Stimulated activated CD8-positive, alpha-beta memory T cell treated with anti-CD3 and anti-CD28 coated beads, Interleukin-12 subunit alpha, Interleukin-12 subunit beta, amount 100 ng/mL, for 4 hours (primary cell): ENCODE measurements at places on chromosomes 7 and 10.

- DNase-seq: no peak
These were observed 89.8 kb downstream of the CREM start for GRCh38 chr10:35216303-35216905.

- no peak for DNase-seq
These were observed 121.1 kb downstream of the BBS9 start for GRCh38 chr7:33250421-33250871.

DNA sequence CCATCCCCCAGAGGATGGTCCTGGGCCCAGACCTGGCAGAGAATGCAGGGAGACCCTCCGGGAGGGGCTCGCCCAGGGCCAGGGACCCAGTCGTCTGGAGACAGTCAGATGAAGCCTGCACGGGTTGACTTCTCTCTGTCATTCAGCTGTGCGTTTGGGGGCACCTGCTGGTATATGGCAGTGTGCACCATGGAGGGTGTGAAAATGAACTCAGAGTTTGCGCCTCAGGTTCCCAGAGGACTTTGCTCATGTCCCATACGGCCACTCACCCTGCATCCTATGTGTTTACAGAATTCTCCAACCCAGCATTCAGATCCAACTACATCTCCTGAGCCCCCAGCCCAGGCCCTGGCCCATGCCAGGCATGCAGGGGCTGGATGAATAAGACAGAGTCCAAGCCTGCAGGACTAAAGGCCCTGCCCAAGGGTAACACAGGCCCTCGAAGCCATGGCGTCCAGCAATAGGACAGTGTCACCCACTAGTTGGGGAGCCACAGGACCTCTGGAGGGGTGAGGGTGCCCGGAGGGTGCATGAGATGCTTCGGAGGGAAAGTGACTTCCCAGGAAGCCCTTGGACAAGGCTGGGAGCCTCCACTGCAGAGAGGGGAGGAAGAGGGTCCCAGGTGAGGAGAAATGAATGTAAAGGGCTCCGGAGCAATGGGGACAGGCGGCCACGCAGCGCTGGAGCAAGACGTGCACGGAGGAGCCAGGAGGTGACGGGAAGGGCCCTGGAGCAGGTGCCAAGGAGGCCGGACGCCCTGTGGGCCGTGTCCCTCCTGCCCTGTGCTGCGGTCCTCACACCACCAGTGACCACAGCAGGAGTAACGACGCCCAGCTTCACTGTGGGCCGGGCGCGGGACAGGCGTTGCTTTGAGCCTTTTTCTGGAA lies 36.3 kb downstream of the CALML3 start:
- no peak for DNase-seq

DNA sequence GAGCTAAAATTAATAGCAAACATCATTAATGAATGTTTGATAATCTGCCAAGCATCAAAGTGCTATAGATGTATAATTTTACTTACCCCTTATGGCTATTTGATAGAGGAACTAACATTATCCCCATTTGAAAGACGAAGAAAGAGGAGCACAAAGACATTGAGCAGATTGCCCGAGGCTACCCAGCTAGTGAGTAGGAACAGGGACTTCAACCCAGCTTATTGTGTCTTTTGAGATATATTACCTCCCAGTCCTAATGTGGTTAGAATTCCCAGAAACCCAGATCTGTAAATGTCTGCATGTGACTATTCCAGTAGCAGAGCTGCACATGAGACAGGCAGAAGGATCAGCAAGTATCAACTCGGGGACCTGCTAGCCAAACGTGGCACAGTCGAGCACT lies 160.1 kb upstream of the AOAH start:
- no peak for DNase-seq

GRCh38 chr10:16597656-16598055 lies 76.0 kb upstream of the C1QL3 start:
- DNase-seq: no peak

- no peak for DNase-seq
These were observed 27.6 kb downstream of the LYZL1 start for GRCh38 chr10:29316308-29317026.

DNA sequence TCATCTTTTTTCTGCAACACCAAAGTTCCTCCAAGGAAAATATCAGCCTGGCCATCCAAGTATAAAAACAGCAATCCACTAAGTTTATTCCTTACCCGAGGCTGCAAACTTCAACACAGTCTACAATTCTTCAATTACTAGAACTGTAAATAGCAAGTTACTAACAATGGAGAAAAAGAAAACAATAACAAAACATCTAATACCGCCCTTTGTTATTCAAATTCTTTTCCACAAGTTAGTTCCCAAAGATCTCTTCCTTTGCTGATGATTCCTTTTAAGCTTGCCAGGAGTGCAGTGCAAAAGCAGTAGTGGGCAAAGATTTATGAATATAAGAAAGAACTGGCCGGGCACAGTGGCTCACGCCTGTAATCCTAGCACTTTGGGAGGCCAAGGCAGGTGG lies 86.2 kb downstream of the CUL2 start:
- DNase-seq: no peak

GRCh38 chr7:4861673-4862072 lies at the start of gene PAPOLB:
TSS of gene PAPOLB (minus strand) at chr7:4862030. CDS start at chr7:4861810, 220 bp downstream.
- DNase-seq: peak; percentile 10

GRCh38 chr7:103996639-103997038 lies 7.2 kb upstream of the RELN start:
- DNase-seq: no peak

DNA sequence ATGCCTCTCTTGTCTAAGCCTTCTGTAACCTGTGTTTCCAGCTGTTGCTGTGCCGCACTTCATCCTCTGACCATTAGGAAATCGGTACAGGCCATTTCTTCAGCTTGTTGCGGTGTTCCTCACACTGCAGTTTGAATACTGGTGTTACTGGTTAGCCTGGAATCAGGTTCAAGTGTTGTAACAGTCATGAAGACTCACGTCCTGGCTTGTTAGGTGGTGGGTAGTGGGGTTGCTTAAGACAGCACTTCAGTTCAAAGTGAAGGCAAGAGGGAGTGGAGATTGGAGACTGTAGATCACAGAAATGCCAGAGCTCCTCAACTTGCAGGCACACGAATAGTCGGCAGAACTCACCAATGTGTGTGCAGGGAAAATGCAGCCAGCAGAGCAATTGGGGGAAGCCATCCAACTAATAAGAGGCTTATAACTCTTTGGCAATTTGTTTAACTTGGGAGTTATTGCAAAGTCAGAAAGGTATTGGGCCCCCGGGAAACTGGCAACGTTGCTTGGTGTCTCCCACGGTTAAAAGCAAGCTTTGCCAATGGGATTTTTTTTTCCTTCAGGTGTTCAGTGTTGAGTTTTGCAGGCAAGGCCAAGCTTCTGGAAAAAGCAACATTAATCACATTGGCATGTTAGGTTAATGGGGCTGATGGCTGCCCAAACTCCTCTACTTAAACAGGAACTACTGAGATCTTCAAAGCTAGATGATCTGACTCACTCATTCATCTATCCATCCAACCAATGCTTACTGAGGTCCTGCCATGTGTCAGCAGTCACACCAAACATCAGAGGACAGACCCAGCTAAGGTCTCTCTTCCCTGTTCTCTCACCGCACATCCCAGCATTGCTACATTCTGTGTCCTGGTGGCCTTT lies 380.9 kb downstream of the GATA3 start:
- no peak for DNase-seq

- no peak for DNase-seq
These were observed 122.0 kb downstream of the FAM53B start for GRCh38 chr10:124622158-124622557.

DNA sequence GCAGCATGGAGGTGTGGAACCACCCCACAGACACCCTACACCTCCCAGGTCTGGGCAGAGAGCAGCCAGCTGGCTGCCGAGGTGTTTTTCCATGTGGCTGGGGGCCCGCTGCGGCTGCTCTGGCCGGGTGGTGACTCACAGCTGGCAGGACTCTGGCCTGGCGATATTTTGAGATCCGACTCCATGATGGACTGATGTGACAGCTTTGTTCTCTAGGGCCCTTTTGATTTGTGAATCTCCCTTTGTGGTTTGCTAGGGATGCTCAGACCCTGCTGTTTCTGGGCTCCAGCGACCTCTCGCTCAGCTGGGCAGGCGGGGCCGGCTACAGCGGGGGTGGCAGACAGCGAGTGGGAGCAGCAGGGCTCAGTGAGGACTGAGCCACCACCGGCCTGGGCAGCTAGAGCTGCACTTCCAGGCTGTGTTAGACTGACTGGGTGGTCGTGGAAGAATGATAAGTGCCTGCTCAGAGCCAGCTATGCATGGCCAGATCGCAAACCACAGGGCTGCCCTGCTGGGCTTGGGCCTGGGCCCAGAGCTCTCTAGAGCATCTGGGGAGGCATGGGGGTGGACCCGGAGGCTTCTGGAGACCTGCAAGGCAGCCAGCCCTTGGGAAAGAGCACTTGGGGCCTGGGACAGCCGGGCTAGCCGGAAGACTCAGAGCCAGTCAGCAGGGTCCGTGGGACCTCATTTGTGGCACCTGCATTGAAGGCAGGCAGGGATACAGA lies 46.2 kb upstream of the GDF10 start:
- DNase-seq: no peak

DNA sequence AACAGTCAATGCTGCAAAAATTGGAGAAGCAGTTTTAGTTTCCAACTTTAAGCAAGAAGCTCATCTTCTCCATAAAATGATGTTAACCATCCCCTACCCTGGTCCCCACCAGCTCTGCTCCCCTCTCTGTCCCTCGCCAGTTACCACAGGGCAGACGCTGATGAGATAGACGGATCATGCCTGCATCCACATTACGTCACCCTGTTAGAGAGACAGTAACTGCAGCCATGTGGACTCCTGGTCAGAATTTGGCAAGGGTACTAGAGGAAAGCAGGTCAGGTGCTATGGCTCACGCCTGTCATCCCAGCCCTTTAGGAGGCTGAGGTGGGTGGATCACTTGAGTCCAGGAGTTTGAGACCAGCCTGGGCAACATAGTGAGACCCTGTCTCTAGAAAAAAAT lies 81.9 kb upstream of the FZD8 start:
- no peak for DNase-seq
